Smooth muscle cell of the brain vasculature (primary cell): ENCODE measurements at places on chromosomes 5 and 9.

- no peak for DNase-seq
Observed at GRCh38 chr9:124202447-124202971, 55.2 kb upstream of the NEK6 start.

GRCh38 chr9:106726070-106726815 is 136.7 kb upstream of the ZNF462 start:
- no peak for DNase-seq

- no peak for DNase-seq
Observed at GRCh38 chr5:991472-992267, 16.9 kb upstream of the NKD2 start.

DNA sequence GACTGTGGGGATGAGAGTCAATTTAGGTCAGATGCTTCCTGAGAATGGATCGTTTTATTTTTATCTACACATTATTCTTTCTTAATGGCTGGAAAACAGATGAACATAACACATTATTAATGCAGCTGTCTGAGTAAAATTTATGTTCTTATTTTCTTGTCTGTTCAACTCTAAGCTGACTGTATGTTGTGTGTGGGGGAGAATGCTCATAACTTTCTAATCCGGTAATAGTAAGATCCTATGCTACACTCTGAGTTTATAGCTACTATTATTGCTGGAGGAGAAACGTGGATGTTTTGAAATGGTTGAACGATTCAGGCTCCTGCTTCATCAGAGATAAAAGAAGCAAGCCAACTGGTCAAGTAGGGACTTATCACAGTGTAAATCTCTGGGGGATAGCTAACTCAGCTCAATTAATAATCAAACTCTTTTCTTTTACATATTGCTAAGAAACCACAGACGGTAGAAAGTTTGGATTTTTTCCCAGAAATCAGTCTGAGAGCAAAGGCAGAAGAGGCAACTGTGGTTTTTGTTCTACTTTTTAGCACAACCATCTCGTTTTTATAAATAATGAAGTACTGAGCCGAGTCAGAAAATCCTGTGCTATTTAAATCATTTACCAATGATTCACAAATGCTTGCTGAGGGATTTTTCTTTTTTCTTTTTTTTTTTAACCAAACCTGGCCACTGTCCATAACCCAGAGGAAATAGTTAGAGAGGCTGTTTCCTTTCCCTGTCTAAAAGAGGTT is 265.0 kb upstream of the FAM174A start:
- no peak for DNase-seq

DNA sequence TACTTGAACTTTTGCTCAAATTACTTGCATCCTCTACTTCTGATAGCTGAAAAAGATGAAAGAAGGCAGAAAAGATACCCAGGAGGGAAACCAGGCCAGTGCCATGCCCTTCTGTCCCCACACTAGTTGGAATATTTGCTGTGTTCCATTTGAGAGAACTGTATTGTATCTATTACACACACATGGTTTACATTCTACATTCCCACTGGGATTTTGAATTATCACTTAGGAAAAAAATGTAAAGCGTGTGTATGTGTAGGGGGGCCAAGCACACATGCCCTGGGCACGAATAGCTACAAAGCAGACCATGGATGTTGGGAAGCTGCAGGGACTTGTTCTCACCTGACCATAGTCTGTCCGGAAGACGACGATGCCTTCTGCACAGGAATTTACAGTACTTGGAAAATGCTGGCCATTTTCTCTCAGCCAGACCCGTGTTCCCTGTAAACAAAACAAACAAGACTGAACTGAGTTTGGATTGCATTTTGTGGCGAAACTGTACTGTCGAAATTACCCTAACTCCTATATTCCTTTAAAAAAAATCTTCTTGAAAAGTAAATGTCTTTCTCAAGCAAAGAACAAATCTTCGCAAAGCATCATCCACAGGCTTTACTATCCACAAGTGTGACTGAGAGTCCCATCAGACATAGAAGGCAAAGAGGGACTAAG is 58.7 kb downstream of the MYO10 start:
- DNase-seq = no peak

GRCh38 chr5:87121304-87122150 is 146.2 kb upstream of the RASA1 start:
- peak; percentile 36 for DNase-seq

DNA sequence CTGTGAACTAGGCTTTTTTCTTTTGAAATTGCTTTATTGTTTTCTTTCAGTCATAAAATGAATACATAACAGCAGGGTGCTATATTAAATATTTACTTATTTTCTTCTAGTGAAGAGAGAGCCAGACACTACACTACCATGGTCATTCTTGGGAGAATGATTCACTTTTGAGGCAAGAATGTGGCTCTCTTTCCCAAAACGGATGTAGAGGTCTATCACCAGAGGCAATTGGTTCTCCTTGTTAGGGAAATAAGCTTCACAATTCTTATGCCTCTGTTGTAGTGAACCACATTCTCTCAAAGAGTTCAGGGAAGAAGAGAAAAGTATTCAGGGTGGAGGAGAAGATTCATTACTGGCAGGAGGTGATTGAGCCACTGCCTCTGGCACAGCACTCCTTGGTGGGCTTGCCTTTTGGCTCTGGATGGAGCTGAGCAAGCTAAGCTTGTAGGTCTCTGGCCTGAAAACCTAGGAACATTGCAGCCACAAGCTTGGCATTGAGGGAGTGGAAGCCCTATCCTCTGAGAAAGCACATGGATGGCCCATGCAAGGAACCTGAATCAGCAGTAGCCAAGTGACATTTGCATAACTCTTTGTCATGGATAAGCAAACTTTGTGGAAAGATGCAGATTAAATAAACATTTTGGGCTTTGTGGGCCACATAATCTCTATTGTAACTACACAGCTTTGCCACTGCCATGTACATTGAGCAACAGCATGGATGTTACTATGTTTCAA is 179.0 kb upstream of the TNC start:
- DNase-seq = no peak

GRCh38 chr5:33242277-33242676 is 198.5 kb upstream of the TARS1 start:
- DNase-seq = no peak

- no peak for DNase-seq
Observed at GRCh38 chr5:79847561-79847960, 143.5 kb downstream of the MTX3 start.

DNA sequence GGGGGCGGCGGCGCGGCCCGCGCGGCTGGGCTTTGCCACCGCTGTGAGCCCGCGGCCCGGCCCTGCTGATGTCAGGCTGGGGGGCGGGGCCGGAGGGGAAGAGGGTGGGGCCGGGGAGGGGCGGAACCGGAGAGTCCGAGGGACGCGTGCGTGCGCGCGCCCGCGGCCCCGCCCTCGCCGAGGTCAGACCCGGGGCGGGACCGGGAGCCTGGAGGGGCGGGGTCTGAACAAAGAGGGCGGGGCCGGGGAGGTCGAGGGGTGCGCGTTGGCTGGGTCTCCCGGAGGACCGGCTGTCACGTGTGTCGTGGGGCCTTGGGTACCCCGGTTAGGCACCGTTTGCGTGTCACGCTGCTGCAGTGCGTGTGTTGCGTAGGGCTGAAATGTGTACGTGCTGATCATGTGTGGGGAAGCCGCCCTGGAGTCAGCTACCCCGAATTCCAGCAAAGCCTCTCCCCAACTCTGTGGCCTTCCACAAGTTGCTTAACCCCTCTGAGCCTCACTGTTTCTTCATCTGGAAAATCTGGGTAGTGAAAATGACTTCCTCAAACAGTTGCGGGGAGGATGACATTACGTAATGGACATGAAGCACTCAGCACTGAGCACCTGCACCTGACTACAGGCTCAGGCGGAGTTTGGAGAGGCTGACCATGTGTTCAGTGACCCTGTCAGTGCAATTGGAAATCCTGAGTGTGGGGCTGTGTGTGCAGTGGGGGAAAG is at the start of gene RALGDS:
RALGDS (minus strand) TSS at position 43 of the 717 bp plus-strand sequence. CDS start 86 bp downstream, outside the sequence.
- DNase-seq = no peak

DNA sequence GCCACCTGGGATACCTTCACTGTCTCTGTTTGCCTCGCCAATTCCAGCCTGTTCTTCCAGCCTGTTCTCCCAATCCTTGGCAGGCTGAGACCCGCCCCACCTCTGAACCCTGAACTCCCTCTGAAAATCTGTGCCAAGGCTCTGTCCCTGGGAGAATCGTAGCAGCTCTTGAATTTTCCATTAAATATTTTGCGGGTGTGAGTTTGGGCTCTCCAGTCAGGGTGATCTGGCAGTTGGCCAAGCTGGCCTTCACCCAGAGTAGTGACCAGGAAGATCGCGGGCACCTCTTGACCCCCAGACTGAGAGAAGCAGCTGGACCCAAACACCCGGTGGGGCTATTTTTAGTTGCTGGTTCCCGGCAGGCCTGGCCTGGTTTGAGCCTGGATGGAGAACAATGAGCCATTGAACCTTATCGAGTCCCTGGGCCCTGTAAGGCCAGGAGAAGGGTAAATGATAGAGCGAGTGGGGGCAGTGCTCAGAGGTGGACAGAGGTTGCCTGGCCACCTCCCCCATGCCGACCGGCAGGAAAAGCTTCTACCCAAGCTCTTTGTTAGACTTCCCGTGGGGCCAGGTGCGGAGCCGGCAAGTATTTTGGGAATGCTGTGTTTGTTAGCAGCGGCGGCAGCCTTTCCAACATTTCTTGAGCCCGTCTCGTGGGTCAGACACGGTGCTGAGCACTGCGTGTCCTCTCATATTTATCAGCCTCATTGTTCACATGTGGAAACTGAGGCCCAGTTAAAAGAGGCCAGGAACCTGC is 146.2 kb downstream of the RGS3 start:
- DNase-seq = no peak

GRCh38 chr5:15383469-15383868 is 116.5 kb upstream of the FBXL7 start:
- no peak for DNase-seq

GRCh38 chr5:60630179-60630578 is 69.8 kb downstream of the DEPDC1B start:
- DNase-seq = no peak

DNA sequence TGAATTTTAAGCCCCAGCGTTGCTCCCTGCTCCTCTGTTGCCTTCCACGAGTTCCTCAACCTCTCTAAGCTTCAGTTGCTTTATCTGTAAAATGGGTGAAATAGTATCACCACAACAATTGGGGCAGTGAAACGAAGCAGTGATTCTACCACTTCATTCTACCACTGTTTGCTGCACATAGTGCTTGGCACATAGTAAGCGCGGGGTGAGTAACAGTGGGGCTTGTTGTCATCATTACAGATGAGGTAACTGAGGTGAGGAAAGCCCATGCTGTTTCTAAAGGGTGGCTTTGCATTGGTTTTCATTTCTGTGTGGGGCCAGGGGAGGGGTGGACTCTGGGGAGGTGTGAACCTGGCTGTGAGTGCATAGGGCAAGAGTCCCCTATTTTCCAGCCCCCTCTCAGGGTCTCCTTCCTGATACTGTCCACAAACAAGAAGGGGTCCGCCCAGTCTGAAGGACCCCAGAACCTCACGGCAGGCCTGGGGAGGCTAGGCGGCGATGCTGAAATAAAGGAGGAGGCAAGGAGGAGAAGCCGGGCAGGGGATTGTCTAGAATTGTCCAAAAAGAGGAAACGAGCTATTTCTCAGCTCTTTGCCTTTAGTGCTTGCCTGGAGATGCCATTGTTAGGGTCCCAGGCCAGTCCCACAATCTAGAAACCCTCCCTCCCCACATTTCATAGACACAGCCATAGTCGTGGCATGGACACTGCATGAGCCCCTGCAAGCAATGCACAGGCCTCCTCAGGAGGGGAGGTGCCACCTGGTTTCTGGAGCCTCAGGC is 65.6 kb downstream of the IL6ST start:
- DNase-seq = no peak

GRCh38 chr9:92610470-92611420 is 59.2 kb downstream of the IPPK start:
- no peak for DNase-seq

DNA sequence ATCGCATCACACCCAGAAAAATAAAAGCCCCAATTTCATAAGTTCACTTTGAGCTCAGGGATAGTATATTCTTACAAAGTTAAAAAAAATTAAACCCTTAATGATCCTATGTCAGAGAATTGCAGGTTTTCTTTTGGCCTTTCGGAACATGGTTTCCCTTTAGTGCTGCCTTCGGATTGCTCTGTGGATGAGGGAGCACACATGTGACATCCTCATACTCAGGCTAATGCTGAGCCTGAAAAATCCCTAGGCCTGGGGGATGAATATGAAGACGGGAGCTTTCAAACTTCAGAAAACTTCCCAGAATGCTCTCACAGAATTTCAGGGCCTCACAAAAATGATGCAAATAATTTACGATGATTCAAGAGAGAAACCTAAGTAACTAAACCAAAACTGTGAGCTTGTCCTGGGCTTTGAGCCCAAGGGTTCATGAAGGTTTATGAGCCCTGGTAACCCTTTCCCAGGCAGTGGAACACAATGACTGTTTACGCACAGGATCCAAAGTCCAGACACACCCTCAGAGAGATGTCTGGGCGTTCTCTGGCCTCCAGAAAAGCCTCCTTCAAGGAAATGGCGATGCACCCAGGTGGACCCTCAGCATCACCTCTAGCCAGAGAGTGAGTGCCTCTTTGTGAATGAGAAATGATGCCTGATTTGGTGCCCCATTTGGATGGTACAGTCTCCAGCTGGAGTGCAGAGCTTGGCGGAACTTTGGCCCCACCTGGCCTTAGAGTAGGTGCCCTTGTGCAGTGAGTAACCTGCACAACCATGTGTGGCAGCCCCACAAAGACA is 145.4 kb downstream of the ENTREP1 start:
- DNase-seq = no peak

DNA sequence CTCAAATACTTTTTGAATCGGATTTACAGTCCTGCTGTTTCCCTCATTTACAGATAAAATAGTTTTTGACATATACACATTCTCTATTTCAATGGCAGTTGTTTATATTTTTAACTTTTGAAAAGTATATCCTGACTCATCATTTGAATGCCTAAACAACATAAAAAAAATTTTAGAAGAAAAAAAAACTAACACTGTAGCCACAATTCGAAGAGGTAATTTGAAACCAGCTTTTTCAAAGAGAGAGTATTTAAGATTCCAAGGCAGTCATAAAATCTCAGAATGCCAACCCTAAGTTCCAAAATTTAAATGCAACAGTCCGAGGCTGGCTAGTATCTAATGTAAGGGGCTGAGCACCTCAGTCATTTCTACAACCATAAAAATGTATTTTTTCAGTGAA is 626.8 kb downstream of the DNAH5 start:
- no peak for DNase-seq

- DNase-seq = no peak
Observed at GRCh38 chr5:59146729-59147128, 563.9 kb downstream of the RAB3C start.

DNA sequence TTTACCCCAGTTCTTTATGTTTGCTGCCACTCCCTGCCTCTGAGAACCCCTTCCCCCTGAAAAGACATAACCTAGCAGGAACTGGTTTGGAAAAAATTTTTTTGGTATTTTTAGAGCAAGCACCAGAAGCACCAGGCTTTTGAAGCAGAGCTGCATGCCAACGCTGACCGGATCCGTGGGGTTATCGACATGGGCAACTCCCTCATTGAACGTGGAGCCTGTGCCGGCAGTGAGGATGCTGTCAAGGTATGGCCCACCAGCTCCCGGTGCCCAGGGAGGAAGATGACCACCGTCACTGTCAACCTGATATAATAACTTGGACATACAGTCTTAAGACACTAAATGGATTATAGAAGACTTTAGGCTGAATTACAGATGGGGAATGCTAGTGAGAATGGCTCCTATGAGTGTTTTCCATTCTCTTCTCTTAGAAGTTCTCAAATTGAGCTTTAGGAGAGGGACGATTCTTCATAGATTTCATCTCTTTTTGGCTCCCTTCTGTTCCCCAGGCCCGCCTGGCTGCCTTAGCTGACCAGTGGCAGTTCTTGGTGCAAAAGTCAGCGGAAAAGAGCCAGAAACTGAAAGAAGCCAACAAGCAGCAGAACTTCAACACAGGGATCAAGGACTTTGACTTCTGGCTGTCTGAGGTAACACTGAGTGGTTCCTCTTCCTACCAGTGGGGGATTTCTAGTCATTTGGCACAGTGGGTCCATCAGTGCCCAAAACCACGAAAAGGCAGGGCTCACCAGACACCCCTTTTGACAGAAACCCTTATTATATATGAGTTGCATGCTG is 44.9 kb downstream of the DYNC2I2 start:
- no peak for DNase-seq
